ENCODE measurements at places on chromosomes 4 and X.

DNA sequence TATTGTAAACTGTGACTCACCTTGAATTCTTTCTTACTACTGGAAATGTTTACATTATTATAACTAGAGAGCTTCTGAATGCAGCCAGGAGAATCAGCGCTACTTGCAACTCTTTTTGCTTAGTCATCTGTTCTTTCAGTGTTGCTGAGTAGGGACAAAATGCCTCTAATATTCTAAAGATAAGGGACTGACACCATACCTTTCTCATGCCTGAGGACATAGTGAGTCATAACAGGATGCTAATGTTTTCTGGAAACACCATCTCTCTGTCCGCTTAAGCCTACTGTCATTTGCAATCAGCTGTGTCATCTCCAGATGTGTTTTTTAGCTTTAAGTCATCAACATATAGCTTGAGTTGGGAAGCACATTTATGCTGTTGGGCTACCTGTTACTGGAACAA, 108.3 kb downstream of the QRFPR start:
- peak; percentile 52 for DNase-seq

GRCh38 chr4:109877400-109877799, 29.5 kb downstream of the LRIT3 start:
- DNase-seq = no peak

DNA sequence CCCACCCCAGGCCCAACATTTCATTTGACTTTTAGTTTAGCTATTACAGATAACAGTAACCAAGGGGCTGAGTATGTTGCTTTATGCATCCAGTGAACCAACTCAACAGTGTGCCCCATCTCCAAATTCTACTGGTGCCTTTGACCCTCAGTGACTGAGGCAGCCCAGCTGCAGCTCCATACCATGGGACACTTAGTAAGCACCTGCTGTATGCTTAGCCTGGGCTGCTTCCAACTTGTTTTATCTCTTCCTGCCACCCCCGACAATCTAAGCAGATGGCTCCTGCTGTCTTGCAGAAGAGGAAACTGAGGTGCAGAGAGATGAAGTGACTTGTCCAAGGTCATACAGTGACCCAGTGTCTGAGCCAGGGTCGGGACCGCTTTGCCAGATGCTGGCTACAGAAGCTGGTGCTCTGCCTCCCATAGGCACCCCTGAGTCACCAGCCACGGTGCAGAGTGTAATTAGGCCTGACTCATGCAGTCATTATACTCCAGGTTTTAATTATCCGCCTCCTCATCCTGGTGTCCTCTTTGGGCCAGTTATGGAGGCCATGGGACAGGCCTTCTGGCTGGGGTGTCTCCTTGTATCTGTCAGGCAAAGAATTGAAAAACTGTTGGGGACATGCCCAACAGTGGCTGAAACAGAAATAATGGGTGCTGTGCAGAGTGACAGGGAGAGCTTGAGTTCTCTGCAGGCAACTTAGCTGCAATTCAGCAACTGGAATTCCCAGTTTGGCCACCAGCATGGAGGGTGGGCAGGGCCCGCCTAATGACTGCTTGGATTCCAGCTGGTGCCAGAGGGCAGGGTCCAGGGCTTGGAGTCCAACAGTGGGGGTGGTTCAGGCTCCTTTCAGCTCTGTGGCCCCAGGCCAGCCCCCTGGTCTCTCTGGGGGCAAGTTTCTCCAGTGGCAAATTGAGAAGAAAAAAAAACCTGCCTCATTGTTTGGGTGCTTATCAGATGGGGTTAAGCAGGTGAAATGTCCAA, 8.2 kb upstream of the GPR78 start:
- DNase-seq = no peak

GRCh38 chr4:25271866-25272265, 38.0 kb downstream of the PI4K2B start:
- no peak for DNase-seq

- no peak for DNase-seq
These were observed 2.0 kb upstream of the ZNF185 start for GRCh38 chrX:152895724-152896420.

DNA sequence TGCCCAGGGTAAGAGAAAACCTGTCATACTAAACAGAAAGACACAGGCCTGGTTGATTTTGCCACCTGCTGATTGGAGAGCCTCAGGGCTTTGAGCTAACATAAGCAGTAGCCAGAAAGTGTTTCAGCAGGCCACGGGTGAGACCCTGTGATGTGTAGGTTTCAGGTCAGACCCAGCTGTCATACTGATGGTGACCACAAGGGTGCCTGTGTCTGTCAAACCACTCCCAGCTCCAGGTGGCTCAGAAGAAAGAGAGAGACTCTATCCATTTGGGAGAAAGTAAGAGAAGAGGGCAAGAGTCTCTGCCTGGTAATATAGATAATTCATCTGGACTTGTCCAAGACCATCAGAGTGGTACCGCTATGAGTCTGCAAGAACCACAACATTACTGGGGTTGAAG, 72.8 kb upstream of the NLRP2B start:
- DNase-seq = no peak

GRCh38 chr4:172555725-172556124, 612.9 kb upstream of the GALNT7 start:
- DNase-seq = no peak

DNA sequence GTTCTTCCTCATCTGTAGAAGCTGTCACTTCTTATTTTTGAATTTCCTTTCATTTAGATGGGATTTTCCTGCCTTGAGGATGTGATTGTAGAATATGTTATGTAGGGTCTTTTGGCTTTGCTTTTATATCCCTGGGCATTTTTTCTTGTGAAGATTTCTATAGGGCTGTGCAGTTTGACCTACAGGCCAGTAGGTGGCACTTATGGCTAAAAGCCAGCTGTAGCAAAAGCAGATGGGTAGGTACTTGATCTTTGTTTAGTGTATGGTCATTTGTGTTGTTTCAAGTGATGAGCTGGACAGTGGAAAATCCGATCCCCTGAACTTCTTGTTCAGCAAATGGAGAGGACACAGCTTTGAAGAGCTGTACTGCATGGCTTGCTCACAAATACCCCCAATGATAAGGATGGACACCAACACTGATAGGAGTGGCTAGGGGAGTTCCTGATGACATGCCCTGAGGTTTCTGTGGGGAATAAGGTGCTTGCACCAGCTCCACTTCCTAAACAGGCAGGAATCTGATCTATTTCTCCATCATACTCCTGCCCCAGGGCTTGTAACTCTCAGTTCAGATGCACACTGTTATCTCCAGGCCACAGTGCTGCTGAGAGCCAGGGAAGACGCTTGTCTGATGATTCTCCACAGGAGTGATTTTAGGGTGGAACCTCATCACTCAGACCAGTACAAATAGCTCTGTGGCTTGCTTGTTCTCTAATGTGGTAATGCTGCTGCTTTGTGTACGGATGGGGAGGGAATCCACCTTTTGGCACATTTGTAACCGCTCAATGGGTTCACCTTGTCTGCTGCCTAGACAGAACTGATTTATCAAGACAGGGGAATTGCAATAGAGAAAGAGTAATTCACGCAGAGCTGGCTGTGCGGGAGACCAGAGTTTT, 417.1 kb upstream of the MAGEB16 start:
- DNase-seq = peak; percentile 16

DNA sequence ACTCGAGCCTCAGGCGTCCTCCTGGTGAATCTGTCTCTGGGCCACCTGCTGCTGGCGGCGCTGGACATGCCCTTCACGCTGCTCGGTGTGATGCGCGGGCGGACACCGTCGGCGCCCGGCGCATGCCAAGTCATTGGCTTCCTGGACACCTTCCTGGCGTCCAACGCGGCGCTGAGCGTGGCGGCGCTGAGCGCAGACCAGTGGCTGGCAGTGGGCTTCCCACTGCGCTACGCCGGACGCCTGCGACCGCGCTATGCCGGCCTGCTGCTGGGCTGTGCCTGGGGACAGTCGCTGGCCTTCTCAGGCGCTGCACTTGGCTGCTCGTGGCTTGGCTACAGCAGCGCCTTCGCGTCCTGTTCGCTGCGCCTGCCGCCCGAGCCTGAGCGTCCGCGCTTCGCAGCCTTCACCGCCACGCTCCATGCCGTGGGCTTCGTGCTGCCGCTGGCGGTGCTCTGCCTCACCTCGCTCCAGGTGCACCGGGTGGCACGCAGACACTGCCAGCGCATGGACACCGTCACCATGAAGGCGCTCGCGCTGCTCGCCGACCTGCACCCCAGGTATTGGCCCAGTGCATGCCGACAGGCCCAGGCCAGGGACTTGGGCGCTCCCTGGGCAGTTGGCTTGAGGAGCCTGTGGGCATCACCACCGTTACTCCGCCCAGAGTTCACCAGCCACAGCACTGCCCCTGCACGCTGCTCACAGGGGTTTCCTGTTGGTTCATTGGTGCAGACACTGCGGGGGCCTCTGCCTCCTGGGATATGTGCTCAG, 1.1 kb downstream of the GPR78 start:
- no peak for DNase-seq

GRCh38 chr4:147831551-147832171, 99.8 kb downstream of the ARHGAP10 start:
- DNase-seq = no peak

GRCh38 chrX:103211012-103211715, 3.7 kb upstream of the BEX4 start:
- peak; percentile 49 for DNase-seq

DNA sequence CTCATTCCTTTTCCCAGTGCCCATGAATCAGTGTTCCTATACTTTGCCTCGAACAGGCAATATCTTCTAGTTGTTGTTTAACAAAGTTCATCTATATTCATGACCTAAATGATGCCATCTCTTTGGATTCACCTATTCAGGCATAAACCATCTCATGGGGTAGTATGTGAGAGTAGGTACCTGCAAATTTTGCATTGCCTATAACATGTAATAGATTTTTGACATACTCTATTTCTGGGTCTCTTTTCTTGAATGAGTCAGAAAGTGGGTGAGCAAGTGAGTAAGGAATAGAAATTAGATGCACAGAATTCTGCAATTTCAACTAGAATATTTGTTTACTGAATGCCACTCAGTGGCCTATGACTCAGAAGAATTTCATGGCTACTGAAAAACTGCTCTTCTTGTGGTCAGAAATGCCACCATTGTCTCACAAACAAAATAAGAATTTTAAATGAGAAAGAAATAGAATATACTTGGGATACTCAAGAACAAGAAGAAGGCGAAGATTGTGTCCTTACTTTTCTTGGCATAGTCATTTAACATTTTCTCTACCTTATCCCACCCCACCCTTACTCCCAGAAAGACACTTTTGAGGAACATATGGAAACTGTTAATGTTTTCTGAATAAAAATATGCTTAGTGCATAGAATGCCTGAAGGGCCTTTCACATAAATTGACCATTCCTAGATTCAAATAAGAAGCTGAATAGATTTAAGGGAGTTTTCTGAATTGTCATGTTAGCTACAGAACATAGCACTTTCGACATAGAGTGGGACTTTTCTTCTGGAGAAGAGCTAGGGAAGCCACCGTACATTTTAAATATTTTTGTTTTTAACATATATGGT, 86.8 kb downstream of the HHIP start:
- DNase-seq = no peak

Data from MM.1S (cell line).